ENCODE measurements at places on chromosomes 4 and X.
A peak's percentile ranks its signal among the peaks of the same experiment; 100 is the strongest.

GRCh38 chr4:33116871-33117270 lies 2396.7 kb downstream of the PCDH7 start:
- DNase-seq: no peak

DNA sequence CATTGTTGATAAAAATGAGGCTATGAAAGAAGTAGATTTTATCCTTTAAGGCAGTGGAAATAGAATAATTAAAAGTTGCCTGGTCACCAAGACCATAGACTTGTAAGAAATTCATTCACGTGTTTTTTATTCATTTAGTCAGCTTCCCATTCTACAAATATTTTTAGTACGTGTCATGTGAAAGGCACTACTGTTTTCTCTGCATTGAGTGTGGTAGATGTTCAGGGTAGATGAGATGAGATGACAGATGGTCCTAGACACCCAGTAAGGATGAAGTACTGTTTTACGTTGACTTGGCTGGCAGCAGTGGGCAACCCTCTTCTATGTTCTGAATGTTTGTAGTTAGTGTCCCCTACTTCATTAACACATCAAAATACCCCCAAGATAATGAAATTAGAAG lies 228.1 kb downstream of the ARHGAP24 start:
- DNase-seq: no peak

GRCh38 chr4:10866666-10867065 lies 182.1 kb upstream of the CLNK start:
- DNase-seq: peak; percentile 57

DNA sequence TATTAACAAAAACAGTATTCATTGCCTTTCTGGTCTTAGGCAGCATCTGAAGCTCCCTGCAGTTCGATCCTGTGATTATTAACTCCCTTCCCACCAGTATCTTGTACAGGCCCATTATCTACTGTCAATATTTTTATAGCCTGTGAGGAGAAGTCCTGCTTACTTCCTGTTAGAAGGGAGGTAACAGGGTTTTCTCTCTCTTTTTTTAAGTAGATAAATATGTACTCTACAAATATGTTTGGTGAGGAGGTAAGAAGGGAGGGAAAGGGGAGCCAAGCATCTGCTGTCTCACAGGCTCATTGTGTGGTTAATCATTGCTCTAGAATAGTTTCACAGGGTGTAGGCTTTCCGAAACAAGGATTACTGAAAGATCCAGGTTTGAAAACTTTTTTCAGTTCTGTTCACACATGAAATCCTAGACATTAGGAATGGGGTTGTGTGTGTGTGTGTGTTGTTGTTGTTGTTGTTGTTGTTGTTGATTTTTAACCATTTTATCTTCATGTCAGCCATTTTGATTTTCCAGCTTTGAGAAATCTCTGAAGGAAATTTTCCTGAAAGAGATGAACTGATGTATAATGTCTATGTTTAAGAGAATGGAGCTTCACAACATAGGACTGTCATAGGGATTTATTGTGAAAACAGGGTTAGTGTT lies 14.2 kb downstream of the ATOH1 start:
- peak; percentile 52 for DNase-seq

- DNase-seq: no peak
Observed at GRCh38 chr4:82913305-82913704, 12.8 kb downstream of the THAP9 start.

DNA sequence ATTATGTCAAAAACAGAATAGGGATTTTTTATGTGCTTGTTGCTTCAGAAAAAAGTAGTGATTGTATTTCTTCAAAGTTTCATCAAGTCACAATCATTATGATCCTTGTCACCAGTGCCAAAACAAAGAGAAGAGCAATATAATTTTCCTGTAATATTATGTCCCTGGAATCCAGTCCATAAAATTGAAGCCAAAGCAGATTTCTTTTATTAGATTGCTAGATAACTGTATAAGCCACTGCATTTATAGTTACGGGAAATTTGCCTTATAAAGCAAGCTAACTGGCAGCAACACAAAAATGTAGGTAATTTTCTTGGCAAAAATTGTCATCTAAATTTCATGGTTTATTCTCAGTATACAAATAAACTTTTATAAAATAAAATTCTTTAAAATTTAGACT lies 296.1 kb upstream of the ANKRD50 start:
- DNase-seq: no peak
